ENCODE measurements at places on chromosomes 7 and 10.

- no peak for DNase-seq
These were observed 448 bp upstream of the PTER start for GRCh38 chr10:16436367-16436757.

DNA sequence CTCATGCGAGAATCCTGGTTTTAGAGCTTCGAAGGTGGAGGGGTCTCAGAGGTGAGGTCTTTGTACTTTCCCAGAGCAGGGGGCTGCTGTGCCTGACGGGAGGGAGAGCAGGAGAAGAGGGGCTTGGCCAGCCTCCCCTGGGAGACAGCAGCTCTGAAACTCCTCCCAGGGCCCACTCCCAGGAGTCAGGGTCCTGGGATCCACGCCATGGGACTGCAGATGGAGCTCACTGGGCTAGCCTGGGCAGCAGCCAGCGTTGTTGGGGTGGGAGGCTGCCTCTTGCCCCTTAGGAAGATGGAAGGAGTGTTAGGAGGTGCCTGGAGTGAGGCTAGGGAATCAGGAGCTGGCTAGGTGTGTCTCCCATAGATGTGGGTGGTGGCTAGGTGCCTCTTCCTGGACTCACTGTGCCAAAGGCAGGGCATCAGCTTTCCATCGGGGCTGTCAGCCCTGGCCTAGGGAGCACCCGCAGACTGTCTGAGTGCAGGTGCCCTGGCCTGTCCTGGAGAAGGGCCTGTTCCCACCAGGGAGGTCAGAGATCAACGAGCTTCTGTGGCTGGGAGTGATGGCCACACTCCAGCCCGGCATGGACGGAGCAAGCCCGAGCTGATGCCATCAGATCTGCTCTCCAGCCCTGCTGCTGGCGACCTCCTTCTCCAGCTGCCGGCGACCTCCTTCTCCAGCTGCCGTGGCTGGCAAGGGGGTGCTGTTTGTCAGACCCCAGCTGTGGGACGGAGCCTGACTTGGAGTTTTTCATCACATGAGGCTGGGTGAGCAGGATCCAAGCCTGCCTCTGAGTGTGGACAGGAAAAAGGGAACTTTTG is 111.3 kb downstream of the PTPN20 start:
- no peak for DNase-seq

GRCh38 chr10:14601872-14602725 is 172.6 kb downstream of the FAM107B start:
- DNase-seq = no peak

DNA sequence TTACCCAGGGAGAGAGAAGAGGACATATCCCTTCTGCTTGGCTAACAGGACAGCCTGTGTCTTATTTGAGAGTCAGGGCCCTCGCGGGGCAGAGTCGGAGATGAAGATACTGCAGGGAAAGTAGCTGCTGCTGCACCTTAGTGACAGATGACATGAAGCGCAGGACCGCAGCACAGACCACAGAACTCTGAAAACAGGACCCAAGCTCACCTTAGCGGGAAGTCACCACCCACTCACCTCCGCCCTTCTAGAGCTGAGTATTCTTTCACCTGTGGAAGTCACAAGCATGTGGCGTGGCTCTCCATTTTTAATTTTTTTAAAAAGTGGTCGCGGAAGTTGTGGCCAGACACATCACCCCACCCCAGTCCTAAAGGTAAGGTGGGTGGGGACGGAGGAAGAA is 191.4 kb downstream of the FAM107B start:
- DNase-seq = peak; percentile 65

- no peak for DNase-seq
These were observed 406.9 kb upstream of the PRKCQ start for GRCh38 chr10:6986927-6987326.

- DNase-seq = no peak
These were observed 389.7 kb downstream of the INHBA start for GRCh38 chr7:41313171-41313570.

GRCh38 chr10:44022203-44022602 is 362.7 kb downstream of the CXCL12 start:
- DNase-seq = no peak

- no peak for DNase-seq
These were observed 82.3 kb downstream of the LRGUK start for GRCh38 chr7:134209322-134210015.

GRCh38 chr10:60518745-60519144 is 129.1 kb upstream of the ANK3 start:
- no peak for DNase-seq

DNA sequence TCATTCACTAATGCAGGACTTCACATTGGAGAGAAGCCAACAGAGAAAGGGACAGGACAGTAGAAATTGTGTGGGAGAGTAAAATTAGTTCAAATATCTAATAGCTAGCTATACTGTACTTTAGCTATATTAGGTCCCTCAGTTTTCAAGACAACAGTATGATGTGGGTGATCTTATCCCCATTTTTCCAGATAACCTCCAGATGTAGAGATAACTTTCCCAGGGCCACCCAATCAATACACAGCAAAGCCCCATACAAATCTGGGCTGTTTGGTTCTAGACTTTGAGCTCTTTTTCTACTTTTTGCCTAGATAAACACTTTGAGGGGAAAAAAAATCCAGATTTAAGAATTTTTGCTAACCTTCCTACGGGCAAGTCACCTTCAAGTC is 482 bp upstream of the CLDN12 start:
- DNase-seq = no peak

DNA sequence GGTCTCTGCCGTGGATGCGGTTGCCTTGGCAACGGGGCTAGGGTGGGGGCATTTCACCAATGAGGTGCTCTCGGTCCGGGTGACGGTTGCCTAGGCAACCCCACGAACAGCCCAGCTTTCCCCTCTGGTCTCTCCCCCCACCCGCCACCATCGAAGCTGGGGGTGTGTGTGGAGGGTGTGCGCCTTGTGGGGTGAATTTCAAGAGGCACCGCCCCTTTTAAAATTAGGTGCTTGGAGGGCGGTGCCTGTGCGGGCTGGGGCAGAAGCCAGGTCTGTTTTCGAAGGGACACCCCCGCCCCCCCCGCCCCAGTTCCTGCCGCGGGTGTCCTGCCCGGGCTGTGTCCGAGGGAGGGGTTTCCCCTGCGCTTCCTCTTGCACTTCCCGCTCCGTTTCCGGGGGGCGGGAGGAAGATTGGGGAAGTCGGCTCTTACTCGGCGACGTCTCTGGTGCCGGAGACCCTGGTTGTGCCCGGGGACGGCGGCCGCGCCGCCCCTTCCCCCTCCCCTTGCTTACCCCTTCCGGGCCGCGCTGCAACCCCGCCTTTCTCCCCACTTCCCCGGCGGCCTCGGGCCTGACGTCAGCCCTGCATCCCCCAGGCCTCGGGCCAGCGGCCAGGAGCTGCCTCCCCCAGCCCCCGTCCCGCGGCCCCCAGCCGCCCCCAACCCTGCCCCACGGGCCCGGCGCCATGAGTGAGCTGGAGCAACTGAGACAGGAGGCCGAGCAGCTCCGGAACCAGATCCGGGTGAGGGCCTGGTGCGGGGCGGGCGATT is 2.2 kb downstream of the GNB2 start:
- peak; percentile 51 for DNase-seq

DNA sequence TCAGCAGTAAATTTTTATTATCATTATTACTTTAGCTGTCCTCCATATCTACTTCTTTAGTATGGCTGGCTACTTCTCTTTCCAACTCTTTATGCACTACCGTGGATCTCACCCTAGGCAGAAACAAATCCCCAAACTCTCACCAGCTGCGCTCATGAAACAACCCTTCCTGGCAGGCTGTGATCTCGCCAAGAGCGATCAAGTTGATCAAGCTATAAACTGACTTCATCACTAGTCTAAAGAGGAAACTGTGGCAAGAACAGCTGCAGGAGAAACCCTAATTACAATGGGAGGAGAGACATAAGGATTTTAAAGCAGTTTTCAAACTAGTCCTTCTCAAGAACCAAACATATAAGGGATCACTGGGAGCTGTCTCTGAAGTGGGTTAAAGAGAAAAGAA is 160.5 kb upstream of the PRSS58 start:
- DNase-seq = no peak

GRCh38 chr10:92075829-92076228 is 152.3 kb downstream of the BTAF1 start:
- no peak for DNase-seq

DNA sequence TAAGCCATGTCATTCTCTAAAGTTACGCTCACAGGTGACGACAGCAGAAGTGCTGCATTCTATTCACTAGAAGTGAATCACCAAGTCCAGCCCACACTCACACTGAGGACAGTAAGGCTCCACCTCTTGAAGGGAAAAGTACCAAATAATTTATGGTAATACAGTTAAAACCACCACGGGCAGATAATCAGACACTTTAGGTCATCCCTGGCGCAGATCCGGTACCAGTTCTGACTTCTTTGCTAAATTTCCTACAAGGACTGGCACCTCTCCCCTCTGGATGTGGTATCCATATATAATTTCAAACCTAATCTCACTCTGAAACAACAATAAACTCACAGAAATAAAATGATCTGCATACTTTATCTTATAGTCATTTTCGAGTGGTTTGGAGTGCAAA is 954.7 kb upstream of the GHITM start:
- DNase-seq = no peak

GRCh38 chr10:125549653-125550052 is 133.3 kb downstream of the TEX36 start:
- no peak for DNase-seq

DNA sequence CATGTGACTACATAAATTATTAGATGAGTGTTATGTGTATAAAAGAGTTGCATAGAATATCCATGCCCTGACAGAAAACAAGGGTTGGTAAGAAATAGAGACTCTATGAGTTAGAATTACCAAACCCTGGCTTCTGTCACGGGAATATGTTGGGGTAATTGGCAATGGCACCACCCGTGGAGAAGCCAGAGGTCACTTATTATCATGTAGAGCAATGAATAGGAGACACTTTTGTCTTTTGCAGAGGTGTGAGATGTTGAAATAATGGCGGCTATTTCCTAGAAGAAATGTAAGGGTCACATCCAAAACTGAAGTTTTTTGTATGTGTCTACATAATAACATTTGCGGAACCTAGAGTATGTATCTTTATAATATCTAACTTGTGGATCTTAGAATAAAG is 35.3 kb downstream of the ABCB5 start:
- no peak for DNase-seq

- no peak for DNase-seq
These were observed 59.8 kb downstream of the ENTPD1 start for GRCh38 chr10:95815701-95816240.

- no peak for DNase-seq
These were observed 113.9 kb upstream of the PRR15 start for GRCh38 chr7:29449569-29450260.

DNA sequence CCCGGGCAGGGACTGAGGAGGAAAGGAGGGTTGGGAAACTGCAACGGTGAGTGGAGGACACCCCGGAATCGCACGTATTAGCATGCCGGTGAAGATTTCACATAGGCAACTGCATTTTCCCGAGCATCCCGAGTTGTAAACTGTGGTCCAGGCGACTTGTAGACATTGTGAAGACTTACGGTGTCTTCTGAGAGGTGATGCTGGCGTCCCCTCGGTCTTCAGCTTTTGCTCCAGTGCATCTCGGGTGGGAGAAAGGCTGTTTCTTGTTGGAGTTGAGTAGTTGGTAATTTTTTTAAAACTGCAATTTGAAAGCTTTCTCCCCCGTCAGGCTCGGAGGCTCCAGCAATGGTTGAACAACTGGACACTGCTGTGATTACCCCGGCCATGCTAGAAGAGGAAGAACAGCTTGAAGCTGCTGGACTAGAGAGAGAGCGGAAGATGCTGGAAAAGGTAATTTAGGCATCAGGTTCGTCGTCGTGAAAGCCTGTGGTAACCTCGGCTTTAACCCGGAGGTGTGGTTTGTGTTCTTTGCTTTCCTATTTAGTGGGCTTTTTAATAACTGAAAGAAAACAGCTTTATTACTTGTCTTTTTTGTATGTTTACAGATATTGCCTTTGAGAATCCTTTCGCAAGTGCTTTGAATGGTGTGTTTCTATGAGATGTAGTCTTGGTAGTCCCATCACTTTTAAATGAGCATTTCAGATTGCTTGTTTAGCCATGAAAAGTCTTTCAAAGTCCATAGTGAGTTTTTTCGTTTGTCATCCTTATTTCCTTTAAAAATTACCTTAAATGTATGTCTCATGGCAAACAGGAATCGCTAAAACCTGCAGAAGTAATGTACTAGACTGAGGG is 687 bp downstream of the HELLS start:
- DNase-seq = no peak

GRCh38 chr10:54653518-54653917 is 147.5 kb downstream of the PCDH15 start:
- DNase-seq = no peak

DNA sequence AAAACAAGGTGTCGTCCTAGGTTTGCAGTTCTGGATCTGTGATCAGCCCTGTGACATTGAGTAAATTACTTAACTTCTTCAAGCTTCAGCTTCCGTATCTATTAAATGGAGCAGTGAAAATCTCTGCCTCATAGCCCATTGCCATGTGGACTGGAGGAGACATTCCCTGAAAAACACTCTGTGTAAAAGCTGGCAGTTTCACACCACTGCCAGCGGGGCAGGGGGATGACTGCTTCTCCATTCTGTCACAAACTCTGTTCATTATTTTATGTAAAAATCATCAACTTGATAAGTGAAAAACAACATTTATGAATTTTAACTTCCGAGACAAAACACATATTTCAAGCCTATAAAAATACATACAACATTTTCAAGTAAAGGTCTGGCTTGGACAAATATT is 234.7 kb downstream of the BMPER start:
- no peak for DNase-seq

DNA sequence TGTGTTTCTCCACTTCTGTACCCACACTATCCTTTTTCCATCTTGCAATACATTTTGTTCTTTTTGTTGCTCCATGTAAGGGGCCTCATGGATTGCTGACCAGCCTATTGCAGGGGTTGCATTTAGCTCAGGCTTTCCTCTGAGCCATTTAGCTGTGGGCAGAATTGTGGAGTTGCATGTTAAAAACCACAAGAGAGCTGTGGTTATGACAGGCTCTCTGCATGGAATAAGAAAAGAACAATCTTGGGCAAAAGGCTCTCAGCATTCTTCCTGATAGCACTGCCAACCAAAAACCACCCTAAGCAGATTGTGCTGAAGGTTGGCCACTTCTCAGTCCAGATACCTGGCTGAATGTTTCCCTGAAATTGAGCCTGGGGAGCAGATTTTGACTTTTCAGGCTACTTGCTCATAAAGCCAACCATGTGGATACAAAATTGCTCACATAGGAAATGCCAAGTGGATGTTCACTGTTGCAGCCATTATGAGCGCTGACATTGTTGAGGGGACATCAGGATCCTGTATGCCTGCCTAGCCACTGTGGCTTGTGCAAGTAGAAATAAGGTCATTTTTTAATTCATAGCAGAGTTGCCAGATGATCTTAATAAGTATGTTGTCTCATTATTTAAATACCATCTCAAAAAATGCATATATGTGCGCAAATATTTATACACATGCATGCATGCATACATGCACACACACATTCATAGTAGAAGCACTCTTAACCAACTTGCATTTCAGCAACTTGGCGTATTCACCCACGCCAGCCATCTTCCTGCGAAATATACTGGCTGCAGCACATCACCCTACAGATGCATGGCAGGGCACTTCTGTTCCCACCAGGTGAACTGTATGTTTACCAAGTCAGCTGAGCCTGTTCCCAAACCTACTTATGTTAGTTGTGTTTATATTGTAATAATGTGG is 695.4 kb downstream of the LRMDA start:
- DNase-seq = no peak
